Body of pancreas (tissue), 4 donors: ENCODE measurements at places on chromosomes 6 and 20. TPM values are rescaled to one million over a fixed set of nuclear protein-coding genes. Genes with fewer than 3 reads are reported as not detected.

FNDC1 gene
- 0.52 TPM for total RNA-seq

DNA sequence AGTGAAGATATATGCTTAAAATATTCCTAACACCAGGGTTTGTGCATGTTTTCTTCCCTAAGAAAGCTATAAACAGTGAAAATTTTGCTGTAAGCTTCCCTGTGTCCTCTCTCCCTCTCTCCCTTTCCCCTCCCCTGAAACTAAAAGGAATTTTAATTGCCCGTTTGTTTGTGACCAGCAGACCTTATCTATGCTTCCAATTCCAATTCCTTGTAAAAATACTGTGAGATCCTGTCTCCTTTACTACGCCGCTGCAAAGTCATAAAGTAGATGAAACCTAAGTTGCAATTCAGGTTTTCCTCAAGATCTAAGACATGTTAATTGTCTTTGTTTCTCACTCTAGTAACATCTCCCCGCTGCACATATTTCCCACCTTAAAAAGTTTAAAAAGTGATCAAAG is 82.3 kb downstream of the DNAH8 start:
- DNase-seq = no peak

- peak; percentile 25 for DNase-seq
Observed at GRCh38 chr20:41617059-41617901, 897 bp downstream of the CHD6 start.

GRCh38 chr20:10536531-10536930 is 101.4 kb downstream of the SLX4IP start:
- DNase-seq = peak; percentile 85

DNA sequence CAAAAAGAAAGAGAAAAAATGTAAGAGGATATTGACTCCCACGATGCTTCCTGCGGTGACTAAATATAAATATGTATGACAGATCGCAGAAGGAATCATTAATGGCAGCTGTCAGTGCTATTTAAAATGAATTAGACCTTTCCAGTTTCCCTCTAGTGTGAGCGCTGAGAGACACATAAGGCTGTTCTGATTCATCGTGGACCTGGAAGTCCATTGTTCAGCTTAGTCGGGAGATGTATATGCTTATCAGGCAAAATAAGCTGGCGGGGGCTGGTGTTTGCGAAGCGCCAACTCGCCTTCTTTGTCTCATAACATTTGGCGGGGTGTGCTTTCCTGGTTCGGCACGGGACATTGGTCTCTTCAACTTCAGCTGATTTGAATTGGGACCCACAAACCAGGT is 95.4 kb downstream of the CDH4 start:
- no peak for DNase-seq

PRDM1 gene
- total RNA-seq = 2.6 TPM

SNAP91 gene
- 0.66 TPM for total RNA-seq

GRCh38 chr6:132143258-132143657 is 192.1 kb upstream of the CCN2 start:
- DNase-seq = no peak
